Hematopoietic multipotent progenitor cell treated with erythropoietin and hydrocortisone succinate and interleukin-3 and kit ligand, for 4 days (in vitro differentiated cells): ENCODE measurements at places on chromosomes 12 and 14.

DNA sequence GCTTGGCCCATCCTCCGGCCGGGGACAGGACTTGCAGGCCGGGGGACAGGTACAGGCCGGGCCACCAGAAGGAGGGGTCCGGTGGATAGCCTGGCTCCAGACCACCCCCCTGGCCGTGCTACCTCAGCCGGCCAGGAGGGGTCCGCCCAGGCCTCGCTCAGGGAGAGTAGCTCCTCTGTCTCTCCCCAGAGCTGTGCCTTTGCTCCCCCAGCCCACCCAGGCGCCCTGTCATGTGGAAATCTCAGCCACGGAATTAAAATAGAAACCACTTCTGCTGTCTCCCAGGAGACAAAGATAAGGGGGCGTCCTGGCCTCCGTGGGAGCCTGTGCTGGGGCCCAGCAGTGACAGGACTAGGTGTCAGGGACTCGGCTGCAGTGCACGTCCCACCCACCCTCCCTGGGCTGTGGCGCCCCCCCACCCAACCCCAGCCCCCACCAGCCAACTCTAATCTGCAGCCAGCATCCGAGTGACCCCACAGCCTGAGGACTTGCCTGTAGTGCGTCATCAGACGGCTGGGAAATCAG is 3.3 kb upstream of the CRIP2 start:
- DNase-seq, result peak; percentile 36

GRCh38 chr14:96265383-96266095 is 9.5 kb downstream of the BDKRB1 start:
- DNase-seq, result no peak

- DNase-seq, result no peak
These were observed 18.3 kb upstream of the NXPH4 start for GRCh38 chr12:57198329-57198728.

DNA sequence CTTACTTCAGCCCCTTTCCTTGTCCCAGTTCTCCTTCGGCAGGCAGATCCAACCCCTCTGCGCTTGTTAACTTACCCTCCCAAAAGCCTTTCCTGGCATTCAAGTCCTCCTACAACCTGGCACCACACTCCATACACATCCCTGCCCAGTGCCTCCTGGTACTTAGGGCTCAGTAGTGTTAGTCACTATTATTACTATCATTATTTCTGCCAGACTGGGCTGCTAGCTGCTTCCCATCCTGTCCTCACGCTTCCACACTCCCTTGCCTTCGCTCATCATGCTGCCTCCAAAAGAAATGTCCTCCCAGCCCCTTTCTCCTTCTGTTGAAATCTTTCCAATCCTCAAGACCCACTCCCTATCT is 1.6 kb upstream of the HDAC7 start:
- no peak for DNase-seq

DNA sequence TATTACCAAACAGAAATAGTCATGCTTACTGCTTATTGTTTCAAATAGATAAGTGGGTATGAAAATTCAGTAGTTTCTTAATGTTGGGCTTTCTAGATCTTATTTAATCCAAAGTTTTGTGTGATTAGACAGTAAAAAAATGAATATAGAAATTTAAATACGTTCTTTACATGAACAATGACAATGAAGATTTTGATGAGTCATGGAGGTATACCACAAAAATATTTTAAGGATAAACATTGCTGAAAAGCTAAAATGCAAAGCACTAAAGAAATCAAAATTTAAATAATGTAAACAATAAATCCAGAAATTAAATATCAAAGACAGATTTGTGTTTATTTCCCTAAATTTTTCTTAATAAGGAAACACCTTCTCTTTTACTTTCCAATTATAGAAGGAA is 78.3 kb downstream of the PIK3C2G start:
- DNase-seq, result peak; percentile 9

DNA sequence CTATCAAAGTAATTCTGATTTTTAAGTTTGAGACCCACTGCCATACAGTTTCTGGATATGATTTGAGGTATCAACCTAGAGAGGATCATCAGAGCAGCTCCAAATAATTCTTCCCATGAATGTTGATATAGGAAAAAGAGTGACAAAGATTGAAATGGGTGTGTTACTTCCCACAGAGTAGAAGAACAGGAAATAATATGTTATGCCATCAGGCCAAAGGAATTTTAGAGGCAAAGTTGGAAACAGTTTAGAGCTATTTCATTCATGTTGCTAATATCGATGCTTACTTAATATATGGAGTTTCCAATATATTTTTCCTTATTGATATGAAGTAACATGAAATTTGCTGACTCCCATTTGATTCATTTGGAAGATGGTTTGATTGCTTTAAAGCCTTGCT is 8.9 kb upstream of the MSRB3 start:
- no peak for DNase-seq

- DNase-seq, result no peak
These were observed 354.0 kb downstream of the FLRT2 start for GRCh38 chr14:85883966-85884365.

DNA sequence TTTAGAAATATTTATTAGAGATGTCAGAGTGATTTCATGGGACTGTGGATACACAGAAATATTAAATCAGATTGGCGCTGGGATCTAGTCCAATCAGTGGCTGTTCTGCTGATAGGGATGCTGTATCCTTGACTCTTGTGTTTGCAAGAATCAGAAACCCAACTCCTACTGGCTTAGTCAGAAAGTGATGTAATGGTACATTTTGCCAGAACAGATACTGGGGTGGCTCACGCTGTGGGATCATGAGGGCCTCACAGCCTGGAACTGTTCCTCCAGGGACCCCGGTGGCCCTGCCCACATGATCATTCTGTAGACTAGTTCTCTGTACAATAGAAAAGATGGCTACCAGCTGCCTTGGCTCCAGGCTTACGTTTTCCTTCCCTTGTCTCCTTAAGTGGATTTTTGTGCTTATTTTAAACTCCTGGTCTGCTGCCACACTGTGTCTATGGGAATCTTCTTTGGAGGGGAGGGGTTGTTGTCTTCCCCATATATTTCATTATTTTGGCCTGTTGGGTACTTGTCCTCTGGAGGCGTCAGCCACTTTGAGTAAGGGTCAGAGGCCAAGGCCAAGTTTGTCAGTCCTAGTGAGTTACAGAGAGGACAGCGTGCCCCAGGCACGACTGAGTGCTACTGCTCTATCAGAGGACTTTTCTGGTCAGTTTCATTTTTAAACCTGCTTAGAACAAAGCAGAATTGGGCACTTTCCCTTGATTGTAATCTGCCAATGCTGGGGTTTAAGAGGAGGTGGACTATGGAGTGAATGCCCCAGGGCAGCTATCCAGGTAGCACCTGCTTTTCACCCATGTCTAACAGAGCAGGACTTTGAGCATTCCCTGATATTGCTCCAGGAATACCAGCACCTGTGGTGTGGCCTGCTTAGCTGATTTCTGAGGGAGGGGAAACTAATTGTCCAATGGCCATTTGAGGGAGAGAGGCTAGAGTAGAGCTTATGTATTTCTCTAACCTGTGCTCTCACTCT is 164.3 kb downstream of the SLC5A8 start:
- no peak for DNase-seq

GRCh38 chr14:61733972-61734371 is 28.2 kb upstream of the SNAPC1 start:
- no peak for DNase-seq

DNA sequence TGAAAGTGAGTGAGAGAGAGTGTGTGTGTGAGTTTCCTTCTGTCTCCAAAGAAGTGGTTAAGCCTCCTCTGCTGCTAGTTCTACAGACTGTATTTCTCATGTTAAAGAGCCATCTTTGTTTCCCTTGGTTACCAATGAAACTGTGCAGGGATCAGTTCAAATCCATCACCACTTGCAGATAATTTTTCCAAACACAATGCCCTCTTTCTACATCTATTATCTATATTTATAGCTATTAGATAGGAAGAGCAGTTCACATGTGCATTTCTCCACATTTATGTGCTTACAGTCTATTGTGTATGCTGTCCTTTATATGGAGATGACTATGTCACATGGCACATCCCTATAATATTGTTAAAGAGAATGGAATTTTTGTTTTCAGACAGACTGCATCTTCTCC is 2.2 kb upstream of the DAAM1 start:
- DNase-seq, result no peak

- no peak for DNase-seq
These were observed 57.9 kb downstream of the AMN start for GRCh38 chr14:102980409-102980810.

- DNase-seq, result no peak
These were observed 111.3 kb upstream of the FRMD6 start for GRCh38 chr14:51540364-51540763.

- DNase-seq, result no peak
These were observed 833.0 kb downstream of the SLC6A15 start for GRCh38 chr12:84079626-84080025.

DNA sequence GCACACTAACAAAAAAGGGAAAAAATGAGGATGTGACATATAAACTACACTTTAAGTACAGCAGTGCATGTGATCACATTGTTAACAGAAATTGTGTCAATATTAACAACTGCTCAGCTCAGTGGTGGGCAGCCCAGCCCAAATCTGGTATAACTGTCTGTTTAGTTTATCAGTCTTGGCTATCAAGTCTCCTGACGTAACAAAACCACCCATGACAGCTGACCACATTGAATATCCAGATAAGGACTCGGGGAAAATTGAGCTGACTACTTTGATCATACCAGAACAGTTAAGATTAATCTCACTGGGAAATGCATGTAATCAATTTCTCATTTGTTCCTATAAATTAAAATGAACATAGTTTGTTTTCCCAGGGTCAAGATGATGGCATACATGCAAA is 396.6 kb downstream of the SNAPC1 start:
- DNase-seq, result peak; percentile 80

DNA sequence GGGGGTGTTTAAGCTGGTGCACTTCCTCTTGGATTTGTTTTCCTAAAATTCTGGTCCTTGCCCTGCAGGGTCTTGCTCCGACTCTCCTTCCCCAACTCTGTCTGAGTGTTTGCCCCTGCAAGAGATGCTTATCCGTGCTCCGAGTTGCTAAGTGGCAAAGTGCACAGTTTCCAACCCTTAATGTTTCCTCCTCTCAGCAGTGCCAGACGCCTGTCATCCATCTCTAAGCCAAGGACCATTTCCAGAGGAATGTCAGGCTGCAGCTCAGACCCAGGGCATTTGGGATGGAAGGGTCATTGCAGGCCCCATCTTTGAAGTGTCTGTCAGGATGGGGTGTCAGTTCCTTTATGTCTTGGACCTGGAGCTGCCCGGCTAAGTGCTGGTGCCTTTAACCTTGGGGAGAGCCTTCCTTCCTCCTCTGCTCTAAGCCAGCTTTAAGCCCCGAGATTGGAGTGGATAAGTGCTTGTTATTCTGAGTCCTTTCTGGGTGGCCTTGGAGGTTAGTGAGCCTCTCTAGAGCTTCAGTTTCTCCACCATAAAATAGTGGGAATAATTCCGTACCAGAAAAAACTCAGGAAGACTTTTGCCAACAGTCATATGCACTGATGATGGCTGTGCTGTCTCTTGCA is 15.0 kb downstream of the WNT5B start:
- no peak for DNase-seq

- no peak for DNase-seq
These were observed 13.0 kb downstream of the KRT7 start for GRCh38 chr12:52245962-52246569.

- no peak for DNase-seq
These were observed 34.9 kb downstream of the GPHB5 start for GRCh38 chr14:63283884-63284248.

GRCh38 chr14:57364659-57365450 is 25.5 kb upstream of the NAA30 start:
- no peak for DNase-seq

DNA sequence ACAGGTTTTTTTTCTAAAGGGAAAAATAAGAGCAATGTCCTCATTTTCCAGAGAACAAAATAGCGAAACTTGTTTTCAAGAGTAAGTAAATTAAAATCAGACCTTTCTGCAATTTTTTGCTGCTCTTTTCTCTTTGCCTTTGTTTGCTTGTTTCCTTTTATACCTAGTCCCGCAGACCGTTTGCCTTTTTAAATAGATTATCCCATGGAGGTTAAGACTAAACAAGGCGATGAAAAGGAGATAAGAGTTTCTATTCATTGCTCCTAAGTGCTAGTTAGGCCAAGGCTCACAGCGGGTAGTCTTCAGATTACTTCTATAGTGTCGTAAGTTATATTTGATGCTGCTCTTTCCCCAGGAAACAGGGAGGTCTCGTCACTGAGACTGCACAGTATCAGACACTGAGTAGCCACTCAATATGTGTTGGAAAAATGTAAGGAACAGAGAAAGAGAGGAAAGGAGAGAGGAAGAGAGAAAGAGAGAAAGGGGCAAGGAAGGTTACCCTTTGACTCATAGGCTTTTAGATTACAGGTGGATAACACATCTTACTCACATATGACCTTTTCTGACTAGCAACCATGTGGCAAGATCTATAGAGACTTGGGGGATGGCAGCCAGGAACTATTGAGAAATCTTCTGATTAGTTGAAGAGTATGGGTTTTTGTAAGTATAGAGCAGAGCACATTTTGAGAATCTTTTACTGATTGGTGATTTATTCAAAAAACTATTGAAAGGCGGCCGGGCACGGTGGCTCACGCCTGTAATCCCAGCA is 107.5 kb upstream of the PARP11 start:
- DNase-seq, result no peak

DNA sequence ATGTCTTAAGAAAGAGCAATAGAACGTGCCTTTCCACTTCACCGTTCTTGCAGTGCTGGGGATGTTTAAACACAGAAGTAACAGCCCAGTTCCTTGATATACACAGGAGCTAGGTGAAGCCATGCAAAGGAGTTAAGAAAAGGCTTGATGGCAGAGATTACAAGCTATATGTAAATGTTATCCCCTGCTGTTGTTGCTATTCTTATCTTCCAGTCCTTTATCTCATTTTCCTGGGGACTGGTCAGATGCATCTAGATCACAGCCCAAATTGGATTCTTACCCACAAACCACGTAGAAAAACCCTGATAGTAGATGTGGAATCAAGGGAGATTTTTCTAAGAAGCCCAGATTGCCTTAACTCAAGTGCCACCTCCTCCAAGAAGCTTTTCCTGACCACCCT is 5.5 kb downstream of the ASCL1 start:
- DNase-seq, result no peak

GRCh38 chr12:99413751-99414150 is 233.8 kb upstream of the GARIN6 start:
- DNase-seq, result no peak

GRCh38 chr14:97838986-97839385 is 1041.8 kb downstream of the VRK1 start:
- no peak for DNase-seq

DNA sequence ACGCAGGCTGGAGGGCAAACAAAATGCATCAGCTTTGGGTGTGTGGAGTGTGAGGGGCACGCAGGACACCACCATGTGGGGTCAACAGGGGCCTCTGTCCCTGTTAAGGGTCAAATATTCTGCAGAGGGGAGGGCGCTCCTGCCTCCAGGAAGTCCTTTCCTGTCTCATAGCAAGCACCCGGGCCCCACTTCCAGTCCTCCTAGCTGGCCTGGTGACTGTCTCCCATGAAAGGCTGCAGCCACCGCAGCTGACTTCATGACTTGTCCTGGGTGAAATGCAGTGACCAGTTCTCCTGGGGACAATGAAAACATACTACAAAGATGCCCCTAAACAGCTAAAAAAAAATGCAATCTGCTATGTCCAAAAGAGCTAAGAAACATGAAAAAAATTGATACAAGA is 53.6 kb downstream of the LGMN start:
- DNase-seq, result no peak
